ENCODE measurements at places on chromosomes 12 and 14. TPM values are rescaled to one million over a fixed set of nuclear protein-coding genes. Genes with fewer than 3 reads are reported as not detected.

GRCh38 chr12:51348116-51348515 is 1.6 kb upstream of the CELA1 start:
- DNase-seq = no peak

PTCSC3 gene
- not detected for total RNA-seq

DNA sequence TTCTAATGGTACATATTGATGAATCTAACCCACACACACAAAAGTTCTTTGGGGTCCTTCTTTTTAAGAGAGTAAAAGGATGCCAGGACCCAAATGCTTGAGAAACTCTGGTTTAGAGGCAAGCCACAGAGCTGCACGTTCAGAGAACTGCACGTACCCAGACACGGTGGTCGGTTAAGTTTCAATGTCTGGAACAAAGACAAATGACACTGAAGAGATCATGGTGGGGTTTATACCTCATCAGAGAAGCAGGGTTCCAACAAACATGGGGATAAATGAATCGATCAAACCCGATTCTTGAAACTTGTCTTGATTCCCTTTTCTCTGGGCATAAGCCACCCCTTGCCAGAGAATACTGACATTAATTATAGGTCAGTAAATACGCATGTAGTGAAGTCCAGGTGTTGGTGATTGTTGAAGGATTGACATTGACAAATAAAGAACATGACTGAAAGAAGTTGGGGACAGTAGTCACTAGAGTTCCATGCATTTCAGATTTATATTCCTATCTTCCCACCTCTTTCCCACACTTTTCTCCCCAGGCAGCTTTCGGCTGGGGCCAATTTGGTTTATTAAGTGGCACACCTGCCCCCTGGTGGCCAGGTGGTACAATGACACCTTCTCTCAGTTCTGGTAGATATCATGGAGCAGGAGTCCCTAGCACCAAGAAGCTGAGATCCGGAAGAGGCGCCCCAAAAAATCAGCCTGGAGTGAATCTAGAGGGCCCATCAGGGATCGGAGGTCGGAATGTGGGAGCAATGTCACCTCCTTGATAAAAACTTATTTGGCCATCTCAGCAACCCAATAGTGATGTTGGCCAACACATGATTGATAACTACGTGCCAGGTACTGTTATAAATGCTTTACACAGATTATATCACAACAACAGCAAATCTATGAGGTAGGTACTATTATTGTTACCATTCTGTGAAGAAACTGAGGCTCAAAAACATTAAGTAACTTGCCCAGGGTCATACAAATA is 17.8 kb upstream of the HDAC7 start:
- DNase-seq = peak; percentile 54

SH2B3 gene
- total RNA-seq = 7.4 TPM

- DNase-seq = no peak
Measured at GRCh38 chr12:44507461-44507860, 368.7 kb downstream of the NELL2 start.

- DNase-seq = peak; percentile 7
Measured at GRCh38 chr12:59182191-59182590, 261.9 kb upstream of the LRIG3 start.

SCN8A gene
- total RNA-seq = 12.8 TPM

DNA sequence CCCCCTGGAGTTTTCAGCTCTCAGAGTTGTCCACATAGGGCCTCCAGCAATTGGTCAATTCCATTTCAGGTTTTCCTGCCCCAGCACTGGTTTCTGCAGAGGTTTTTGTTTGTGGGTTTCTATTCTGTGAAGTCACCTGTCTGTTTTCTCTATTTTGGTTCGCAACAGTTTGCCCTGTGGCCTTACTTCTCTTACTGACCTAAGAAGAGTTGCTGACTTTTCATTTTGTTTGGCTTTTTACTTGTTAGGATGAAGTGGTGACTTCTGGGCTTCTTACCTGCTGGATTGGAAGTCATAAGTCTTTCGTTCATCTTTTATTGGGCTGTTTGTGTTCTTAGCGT is 196.4 kb upstream of the PARP11 start:
- DNase-seq = no peak

IFT81 gene
- 33.1 TPM for total RNA-seq

GRCh38 chr14:36659822-36660735 is 1.6 kb upstream of the PAX9 start:
- no peak for DNase-seq

- no peak for DNase-seq
Measured at GRCh38 chr14:20606190-20606901, 15.2 kb upstream of the RNASE12 start.

MYF5 gene
- total RNA-seq = not detected

DNA sequence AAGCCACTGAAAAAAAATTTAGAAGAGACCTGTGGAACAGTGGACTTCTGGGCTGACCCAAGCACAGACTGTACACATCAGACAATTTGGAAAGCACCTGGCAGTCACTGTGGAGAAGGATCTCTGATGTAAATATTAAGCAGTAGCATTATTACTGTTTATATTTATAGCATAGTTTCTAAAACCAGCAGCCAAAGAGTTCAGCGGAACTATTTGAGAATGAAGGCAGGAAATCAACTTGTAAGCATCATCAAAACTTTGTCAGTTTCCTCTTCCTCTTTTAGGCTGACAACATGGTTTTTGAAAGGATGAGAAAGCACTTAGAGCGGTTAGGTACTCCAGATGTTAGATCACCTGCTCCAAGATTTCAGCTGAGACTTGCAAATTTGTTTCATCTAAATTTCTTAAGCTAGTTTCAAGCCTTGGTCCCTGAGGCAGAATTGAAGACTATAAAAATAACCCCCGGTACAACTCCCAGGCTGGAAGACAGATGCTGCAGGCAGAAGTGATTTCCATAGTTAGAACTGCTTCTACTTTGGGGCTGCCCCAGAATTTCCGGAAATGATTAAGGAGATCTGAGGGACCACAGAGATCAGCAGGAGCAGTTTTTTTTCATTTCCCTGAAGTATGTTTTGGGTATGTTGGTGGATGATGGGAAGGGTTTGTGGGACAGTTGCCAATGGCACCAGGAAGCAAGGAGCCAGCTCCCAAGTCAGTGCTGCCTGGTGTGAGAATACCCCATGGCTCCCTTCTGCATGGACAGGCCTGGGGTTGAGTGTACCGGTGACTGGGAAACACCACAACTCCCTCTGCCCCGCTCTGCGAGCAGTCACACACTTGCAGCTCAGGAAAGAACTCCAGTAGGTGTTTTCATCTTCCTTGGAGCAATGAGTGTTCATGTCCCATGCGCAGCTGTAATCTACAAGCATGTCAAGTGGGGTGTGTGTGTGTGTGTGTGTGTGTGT is 354.5 kb downstream of the NUAK1 start:
- DNase-seq = no peak

KRT72 gene
- total RNA-seq = not detected

ASPG gene
- total RNA-seq = not detected

PLEK2 gene
- 0.51 TPM for total RNA-seq

RERG gene
- 0.26 TPM for total RNA-seq

DNA sequence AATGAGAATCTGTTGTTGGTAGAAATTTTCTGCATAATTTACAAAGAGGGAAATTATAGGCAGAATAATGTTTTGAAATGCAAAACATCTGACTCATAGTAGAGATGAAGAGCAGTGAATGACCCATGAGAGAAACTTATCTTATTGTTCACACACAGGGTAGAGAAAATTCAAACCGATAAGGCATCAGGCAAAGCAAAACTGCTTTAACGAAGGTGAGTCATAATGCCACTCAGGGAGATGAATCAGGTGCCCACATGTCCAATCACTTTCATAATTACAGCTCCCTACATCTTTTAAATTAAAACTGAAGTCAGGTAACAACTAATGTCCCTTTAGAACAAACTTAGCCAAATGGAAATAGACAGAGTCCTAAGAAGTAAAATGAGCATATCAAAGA is 265.6 kb upstream of the GARIN6 start:
- peak; percentile 15 for DNase-seq

GRCh38 chr12:131091976-131092691 is 138.4 kb downstream of the ADGRD1 start:
- no peak for DNase-seq

GRCh38 chr14:92711976-92712653 is 36.3 kb downstream of the LGMN start:
- DNase-seq = no peak

DNA sequence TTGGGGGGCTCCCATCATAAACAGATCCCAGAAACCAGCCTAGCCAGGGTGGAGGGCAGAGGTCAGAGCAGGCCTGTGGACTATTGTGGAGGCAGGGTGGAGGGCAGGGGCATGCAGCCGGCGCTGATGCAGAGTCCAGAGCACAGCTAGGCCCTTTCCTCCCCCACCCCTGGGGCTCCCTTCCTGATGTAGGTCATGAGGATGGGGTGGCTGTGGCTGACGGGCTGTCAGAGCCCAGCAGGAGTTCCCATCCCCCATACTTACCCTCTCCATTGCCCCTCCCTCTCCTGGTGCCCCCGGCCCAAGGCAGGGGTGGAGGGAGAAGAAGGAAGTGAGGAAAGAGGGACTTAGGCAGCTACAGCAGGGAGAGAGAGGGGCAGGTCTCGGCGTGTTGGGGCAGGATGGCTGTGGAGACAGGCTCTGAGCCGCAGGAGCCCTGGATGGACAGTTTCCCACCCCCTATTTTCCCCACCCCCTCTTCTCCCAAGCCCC is 5.7 kb upstream of the ZNF385A start:
- no peak for DNase-seq

CHGA gene
- not detected for total RNA-seq

DNA sequence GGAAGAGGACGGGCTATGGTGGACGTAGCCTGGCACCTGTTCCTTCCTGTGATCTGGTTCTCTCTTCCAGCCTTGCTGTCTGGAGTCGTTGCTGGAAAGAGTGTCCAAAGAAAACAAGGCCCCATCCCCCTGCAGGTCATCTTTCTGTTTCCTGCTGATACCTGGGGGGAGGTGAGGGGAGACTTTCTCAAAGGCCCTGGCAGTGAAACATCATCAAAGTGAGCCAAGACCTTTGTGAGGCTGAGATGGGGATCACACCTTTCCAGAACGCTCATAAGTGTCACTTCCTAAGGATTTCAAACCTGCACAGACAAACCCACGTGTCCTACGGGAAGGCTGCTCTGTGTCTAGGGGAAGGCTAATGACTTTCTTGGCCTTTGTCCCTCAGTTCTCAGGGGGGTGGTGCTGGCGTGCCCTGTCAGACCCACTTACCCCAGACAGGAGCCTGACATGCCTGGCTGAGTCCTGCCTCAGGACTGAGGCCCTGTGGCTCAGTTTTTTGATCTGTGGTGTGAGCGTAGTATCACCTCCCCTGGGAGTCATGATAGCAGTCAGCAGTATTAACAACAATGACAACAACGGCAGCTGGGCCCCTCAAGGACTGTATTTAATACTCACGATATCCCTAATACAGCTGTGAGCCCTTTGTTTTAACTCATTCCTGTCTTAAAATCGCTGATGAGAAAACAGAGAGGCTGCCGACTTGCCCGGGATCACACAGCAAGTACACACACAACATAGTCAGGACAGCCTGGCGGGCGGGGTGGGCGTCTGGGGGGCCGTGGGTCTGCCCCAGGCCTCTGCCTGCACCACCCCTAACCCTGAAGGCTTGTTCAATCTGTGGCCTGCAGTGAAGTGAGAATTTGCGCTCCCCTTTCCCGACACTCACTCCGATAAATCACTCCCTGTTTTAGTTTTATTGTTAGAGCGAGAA is 235.2 kb downstream of the SLC41A2 start:
- no peak for DNase-seq

GRCh38 chr14:85580536-85581140 is 50.7 kb downstream of the FLRT2 start:
- no peak for DNase-seq

GRCh38 chr14:81198651-81199050 is 22.1 kb downstream of the GTF2A1 start:
- no peak for DNase-seq

- DNase-seq = no peak
Measured at GRCh38 chr12:28144059-28144458, 46.2 kb upstream of the CCDC91 start.

GRCh38 chr12:94098466-94098865 is 49.9 kb upstream of the PLXNC1 start:
- peak; percentile 91 for DNase-seq

- DNase-seq = no peak
Measured at GRCh38 chr14:100836941-100837804, 11.3 kb downstream of the MEG3 start.

ALDH2 gene
- 53.7 TPM for total RNA-seq

CCDC177 gene
- not detected for total RNA-seq

BAZ1A gene
- total RNA-seq = 35.2 TPM

- no peak for DNase-seq
Measured at GRCh38 chr14:66140213-66140918, 345.8 kb upstream of the CCDC196 start.

THTPA gene
- 24.1 TPM for total RNA-seq

KRT77 gene
- total RNA-seq = not detected

GRCh38 chr12:53346491-53346890 is 10.3 kb upstream of the SP7 start:
- DNase-seq = no peak

GRCh38 chr12:129902371-129903091 is 1.3 kb downstream of the TMEM132D start:
- DNase-seq = no peak

DNA sequence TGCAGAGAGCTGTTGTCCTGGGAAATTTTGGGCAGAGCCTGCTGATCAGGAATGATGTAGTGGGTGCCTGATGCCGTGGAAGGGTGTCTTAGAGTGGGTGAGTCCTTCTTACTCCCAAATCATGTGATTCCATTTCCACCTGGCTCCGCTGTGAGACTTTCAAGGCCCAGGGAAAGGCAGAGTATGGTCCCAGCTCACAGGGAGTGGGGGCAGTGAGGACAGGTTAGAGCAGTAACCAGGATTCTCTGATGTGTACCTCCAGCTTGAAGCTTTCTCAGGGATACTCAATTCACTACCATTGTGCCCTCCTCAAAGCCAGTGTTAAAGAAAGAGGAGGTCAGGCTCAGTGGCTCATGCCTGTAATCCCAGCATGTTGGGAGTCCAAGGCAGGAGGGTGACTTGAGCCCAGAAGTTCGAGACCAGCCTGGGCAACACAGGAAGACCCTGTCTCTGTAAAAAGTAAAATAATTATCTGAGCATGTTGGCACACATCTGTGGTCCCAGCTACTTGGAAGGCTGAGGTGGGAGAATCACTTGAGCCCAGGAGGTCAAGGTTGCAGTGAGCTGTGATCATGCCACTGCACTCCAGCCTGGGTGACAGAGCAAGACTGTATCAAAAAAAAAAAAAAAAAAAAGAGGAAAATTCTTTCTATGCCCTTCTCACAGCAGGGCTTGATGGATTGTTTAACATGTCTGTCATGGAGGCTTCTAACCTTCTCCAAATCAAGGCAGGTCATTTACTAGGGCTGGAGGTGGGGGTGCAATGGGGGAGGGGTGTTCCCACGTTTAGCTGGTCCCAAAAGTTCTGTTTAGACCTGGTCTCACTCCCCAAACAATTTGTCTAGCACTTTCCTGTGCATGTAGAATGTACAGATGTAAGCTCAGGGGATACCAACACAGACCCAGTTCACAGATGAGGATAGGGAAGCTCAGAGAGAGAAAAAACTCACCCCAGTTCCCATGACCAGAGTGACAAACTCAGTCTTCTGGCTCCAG is 12.5 kb upstream of the IQSEC3 start:
- DNase-seq = no peak

DNA sequence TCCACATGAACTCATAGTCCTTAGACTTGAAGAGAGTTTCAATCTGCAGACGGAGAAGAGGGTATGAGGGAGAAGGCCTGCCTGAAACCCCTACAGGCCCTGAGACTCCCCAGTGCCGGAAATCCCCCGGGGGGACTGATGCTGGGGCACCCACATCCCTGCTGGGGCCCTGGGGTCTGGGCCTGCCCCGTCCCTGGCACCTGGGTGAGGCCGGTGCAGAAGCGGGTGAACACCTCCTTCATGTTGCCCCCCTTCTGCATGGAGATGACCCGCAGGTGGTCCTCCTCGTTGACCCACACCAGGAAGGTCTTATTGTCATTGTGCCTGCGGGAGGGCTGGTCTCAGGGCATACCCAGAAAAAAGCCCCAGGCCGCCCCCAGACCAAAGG is 2.4 kb downstream of the CKB start:
- DNase-seq = no peak

Data from fibroblast of lung (primary cell).